OCI-LY7 (cell line): ENCODE measurements at places on chromosomes 5 and 9. TPM values are rescaled to one million over a fixed set of nuclear protein-coding genes. Genes with fewer than 3 reads are reported as not detected.
A peak's percentile ranks its signal among the peaks of the same experiment; 100 is the strongest.

The WNT8A gene
- not detected in 2 replicates for total RNA-seq

DNA sequence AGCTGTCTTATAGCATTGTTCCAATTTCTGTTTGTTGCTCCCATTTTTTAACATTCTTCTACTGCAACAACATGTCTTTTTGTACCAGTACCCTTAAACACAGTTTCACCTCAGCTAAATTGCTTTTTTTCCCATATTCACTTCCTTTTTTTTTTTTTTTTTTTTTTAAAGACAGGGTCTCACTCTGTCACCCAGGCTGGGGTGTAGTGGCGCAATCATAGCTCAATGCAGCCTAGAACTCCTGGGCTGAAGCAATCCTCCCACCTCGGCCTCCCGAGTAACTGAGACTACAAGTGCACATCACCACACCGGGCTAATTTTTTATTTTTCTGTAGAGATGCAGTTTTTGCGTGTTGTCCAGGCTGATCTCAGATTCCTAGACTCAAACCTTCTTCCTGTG lies 161.3 kb downstream of the NIPBL start:
- no peak for DNase-seq

DNA sequence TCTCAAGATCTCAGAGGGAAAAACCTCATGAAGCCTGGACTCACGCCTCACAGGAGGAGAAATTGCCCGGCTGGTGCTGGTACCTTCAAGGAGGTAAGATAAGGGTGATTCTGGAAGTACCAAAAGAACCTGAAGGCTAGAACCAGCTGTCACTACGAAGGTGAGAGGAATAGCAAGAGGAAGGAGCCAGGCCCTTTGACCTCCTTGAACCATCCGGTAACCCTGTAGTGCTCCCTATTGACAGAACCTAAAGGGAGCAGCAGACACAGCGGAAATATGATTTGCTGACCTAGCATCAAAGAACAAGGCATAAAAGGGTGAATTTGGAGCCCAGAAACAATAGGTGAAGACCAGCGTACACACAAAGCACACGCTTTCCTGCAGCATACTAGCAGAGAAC lies 92.2 kb downstream of the DOCK8 start:
- DNase-seq = peak; percentile 22

The ZNF354C gene
- not detected in 2 replicates for total RNA-seq

DNA sequence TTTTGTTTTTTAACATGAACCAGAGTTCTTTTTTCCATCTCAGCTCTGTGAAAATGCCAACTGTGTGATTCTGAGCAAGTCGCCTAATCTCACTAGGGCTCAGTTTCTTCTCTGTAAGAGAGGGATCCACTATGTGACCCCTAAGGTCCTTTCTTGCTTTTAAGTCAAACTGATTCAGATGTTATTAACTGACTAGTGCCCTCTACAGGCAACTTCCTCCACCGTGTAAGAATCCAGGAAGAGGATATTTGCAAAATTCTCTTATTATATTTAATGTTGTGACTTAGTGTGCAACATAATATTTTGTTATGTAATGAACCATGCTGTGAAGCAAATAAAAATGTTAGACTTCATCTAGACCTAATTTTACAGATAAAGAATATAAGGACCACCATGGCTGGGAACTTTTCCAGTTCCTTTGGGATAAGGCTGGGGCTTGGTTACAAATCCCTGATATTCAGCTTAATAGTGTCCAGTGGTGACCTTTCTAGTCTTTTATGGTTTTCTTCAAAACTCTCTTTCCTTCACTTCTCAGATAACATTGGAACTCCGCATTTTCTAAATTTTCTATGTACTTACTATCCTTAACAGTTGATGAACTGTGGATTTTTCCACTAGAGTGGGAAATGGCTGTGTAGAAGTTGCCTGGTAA lies 244.7 kb downstream of the PIK3R1 start:
- DNase-seq = peak; percentile 68

The BTNL3 gene
- not detected in 2 replicates for total RNA-seq

DNA sequence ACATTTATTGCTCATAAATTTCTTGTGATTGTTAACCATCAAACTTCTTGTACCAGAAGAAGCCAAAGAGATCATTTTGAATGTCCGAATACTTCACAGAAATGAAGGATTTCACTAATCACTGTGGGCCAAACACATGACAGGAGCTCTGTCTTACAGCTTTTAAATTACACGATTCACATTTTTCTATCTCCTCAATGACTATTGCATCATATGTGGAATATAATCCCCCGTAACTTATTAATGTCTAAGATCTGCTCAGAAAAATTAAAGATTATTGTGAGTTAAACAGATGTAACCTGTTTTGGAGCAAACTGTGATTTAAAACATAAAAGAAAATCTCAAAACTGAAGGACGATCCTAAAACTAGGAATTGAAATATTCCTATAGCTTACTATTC lies 645.2 kb upstream of the COX7C start:
- DNase-seq = no peak

- no peak for DNase-seq
These were observed 130.0 kb upstream of the LHFPL2 start for GRCh38 chr5:78778538-78778937.

GRCh38 chr5:144191998-144192397 lies 21.3 kb downstream of the KCTD16 start:
- DNase-seq = peak; percentile 87
